ENCODE measurements at places on chromosomes 11 and 22.

DNA sequence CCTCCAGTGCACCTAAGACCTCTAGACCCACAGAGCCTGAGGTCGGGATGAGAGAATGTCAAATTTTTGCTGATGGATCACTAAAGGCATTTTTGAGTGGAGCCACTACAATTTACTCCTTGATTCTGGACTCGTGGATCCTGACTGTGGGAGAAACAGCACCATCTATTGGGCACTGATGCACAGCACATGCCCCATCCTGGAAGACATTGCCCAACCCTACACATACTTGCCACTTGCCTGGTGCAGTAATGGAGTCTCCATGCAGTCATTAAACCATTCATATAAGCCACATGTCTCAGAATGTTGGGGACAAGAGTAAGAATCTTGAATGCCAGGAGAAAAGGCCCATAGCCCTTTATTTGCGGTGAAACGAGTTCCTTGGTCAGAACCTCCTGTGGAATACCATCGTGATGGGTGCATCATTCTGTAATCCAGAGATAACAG is 103.9 kb downstream of the GGTLC2 start:
- DNase-seq = peak; percentile 11

DNA sequence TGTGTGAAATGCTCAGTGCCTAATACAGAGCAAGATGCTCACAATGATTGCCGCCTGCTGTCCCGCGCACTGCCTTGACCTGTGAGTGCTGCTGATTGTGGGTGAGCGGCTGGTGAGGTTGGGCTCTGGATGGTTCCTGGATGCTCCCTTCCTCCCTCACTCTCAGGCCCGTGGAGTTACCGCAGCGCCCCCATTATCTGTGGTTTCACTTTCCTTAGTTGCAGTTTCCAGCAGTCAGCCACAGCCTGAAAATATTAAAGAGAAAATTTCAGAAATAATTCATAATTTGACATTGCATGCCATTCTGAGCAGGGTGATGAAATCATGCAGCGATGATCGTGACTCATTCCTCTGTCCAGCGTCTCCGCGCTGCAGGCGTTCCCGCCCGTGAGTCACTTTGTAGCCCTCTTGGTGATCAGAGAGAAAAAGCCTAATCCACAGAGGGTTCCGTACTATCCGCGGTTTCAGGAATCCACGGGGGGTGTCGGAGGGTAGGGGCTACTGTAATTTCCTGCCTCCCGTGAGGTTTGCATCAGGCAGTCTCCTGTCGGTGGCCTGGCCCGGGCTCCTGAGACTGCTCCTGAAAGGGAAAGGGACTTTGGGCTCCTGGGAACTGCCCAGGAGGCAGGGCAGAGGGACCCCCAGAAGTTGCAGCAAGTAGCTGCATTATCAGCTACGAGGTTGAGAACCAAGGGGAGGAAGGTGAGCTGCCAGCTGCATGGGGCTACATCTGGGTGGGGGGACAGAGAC is 10.6 kb downstream of the RPL3 start:
- DNase-seq = no peak

DNA sequence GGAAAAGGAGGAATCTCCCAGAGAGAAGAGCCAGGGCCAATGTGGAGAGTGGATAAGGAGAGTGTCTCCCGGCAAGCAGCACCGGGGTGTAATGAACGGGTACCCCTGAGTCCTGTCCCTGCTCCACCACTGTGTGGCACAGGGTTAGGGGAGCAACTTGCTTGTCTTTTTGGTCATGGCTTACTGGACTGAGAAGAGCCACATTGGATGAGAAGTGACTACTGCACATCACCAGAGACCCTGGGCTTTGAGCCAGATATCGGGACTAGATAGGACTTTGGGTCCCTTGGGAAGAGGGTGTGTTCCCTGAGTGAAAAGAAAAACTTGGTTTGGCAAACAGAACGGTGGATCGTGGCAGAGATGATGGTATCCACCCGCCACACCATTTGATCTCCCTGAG is 24.6 kb downstream of the SDHAF2 start:
- DNase-seq = no peak

DNA sequence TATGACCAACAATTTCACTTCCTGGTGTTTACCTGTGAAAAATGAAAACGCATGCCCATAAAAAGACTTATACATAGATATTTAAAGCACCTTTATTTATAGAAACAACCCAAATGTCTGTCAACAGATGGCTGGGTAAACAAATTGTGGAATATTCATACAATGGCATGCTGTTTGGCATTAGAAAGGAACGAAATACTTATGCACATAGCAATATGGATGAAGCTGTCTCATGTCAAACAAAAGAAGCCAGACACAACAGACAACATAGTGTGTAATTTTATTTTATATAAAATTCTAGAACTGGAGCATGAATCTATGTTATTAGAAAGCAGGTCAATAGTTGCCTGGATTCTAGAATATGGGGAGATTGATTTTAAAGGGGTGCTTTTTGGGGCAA is 38.0 kb downstream of the GRK3 start:
- DNase-seq = no peak

- DNase-seq = no peak
These were observed 9.9 kb downstream of the RCOR2 start for GRCh38 chr11:63907063-63907462.

DNA sequence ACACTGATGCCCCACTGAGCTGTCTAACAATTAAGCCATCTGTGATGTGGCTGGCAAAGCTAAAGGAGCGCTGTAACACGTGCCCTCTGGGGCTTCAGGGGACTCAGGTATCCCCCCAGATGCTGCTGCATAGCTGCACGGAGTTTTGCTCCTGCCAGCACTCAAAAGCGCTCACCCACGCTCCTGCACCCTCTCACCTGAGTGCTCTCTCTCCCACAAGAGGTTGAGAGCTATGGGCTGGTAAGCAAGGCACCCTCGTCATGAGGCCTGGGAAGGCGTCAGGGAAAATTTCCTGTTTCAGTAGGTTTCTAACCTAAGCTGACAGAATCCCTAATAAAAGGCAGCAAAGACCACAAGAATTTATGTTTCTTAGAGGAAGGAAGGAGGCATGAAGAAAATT is 850.3 kb downstream of the OPCML start:
- no peak for DNase-seq

GRCh38 chr11:100918551-100919500 is 210.8 kb downstream of the PGR start:
- DNase-seq = peak; percentile 60

- DNase-seq = no peak
These were observed 67.8 kb downstream of the MIAT start for GRCh38 chr22:26725012-26725676.

DNA sequence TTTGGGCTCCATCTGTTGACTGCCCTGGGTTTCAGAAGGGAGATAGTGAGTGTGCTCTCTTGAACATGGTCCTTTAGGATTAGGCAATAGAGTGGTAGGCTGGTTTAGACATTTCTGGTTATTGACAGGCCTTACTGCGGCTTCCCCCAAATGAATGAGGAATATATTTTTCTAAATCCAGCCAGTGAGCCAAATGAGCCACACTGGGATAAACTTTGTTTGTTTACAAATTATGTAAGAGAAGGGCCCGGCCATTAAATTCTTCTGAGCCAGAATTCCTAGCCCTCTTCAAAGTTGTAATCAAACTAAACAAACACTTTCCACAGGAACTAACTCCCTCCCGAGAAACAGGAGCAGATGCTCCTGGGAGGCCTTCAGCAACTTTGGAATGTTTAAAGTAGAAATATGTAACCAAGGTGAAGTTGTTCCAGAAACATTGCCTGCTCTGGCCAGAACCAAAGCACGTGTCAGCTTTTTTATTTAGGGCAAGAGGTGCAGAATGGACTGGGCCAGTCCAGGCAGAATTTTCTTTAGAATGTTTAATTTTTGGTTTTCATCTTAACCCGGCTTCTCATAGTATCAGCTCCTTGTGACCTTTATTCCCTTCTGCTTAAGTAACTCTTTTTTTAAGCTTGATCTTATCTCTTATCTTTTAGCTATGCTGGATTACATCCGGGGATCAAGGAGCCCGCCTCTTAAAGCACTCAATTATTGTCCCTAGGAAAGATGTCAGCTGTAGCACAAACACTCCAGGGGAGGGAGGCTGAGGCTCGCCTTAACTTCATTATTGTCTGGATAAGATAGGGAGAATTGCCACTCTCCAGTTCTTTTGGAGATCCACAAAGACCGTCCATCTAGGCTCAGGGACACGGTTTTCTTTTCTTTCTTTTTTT is 28.7 kb downstream of the ZNRF3 start:
- no peak for DNase-seq

GRCh38 chr11:97163631-97164191 is 773.9 kb downstream of the JRKL start:
- DNase-seq = no peak

DNA sequence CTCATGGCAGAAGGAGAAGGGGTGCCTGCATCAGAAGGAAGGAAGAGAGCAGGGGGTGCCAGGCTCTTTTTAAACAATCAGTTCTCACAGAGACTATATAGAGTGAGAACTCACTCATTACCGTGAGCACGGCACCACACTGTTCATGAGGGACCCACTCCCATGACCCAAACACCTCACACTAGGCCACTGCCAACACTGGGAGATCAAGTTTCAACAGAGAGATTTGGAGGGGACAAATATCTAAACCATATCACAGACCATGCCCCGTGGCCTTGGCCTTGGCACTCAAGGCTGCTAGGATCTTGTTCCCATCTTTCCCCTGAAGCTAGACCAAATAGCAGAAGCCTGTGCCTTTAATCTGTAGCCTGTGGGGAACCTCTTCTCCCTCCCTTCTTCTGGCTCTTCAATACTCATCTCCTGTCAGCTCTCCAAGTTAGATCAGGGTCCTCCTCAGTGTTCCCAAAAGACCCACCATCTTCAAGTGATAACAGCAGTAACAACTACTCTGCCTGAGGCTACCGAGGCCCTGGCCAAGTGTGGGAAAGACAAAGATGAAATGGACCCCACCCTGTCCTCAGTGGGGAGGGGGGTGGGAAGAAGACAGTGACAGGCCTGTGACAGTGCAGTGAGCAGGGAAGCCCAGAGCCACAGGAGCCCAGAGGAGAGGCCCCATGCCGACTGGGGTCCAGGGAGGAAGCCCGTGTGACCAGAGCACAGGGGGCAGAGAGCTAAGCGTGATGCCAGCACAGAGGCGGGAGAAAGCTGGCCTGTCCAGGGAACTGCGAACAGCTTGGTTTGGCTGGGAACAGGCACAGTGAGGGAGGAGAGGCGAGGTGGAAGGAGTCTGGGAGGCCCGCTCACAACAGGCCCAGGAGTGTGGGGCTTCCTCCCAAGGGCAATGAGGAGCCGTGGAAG is 72.6 kb downstream of the MYO7A start:
- no peak for DNase-seq

- no peak for DNase-seq
These were observed 257.4 kb upstream of the UBASH3B start for GRCh38 chr11:122398167-122398566.

- no peak for DNase-seq
These were observed 9.5 kb downstream of the MFNG start for GRCh38 chr22:37476389-37477329.

GRCh38 chr11:70630816-70631623 is 232.7 kb downstream of the CTTN start:
- DNase-seq = no peak

- no peak for DNase-seq
These were observed 11.9 kb downstream of the CD82 start for GRCh38 chr11:44577231-44577830.

GRCh38 chr22:27882507-27883290 is 36.4 kb downstream of the PITPNB start:
- DNase-seq = no peak

GRCh38 chr22:23103199-23103954 is 33.1 kb downstream of the GNAZ start:
- no peak for DNase-seq

GRCh38 chr11:10857459-10857708 is 469 bp downstream of the ZBED5 start:
- DNase-seq = no peak

- DNase-seq = no peak
These were observed 744.7 kb downstream of the KCNA4 start for GRCh38 chr11:29272019-29272654.
